ENCODE measurements at places on chromosomes 5 and 9.

DNA sequence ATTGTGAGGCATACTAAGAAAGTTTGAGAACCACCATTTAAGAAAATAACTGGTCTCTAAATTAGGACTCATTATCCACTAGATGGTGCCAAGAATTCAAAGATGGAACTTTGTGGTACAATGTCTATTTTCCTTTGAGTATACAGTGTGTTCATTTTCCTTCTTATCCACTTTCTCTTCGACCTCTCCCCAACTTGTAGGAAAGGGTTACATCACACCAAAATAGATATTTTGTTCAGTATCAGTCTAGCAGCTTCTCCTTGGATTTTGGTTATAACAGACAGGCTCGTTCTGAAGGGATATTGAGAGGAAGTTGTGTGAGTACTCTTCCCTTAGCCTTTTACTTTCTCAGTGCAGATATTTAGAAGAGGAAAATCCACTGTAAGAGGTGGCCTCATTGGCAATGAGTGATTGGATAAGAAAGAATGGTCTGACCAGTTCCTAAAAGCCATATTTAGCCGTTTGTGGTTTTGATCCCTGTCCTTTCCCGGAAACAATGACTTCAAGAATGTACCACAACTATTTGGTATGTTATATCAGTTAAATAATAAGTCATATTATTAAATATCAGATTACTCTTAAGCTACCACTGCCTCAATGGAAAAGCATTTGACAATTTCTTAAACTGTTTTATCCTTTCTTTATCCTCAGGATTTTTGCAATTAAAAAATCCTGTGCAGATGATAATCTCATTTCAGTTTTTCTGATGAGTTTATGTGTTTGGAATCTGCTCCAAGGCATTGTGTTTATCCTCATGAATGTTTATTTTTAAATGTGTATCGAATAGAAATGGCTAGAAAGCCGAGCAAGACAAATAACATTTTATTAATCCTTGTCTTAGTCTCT lies 69.0 kb upstream of the GRAMD2B start:
- DNase-seq: no peak

GRCh38 chr5:173625673-173626504 lies 9.4 kb upstream of the BOD1 start:
- DNase-seq: no peak

- DNase-seq: no peak
Observed at GRCh38 chr9:35687306-35687705, 2.4 kb downstream of the TPM2 start.

GRCh38 chr9:16368237-16369087 lies 502.0 kb downstream of the BNC2 start:
- no peak for DNase-seq

- no peak for DNase-seq
Observed at GRCh38 chr9:107274096-107274495, 9.0 kb upstream of the RAD23B start.

DNA sequence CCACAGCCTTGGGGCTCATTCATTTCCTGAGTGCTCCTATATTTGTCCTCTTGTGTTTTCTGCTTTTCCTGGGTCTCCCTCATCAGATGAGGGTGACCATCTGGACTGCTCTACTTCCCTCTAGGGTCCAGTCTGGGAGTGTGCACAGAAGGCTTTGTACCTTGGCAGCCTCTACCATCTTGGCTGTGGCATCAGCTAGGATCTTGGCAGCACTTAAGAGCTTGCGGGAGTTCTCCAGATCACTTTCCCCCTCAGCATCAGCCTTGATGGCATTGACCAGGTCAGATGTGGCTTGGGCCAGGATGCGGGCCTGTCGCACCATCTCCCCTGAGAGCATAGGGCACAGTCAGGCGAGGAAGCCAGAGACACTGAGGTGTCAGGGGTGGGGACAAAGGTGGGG lies 15.8 kb downstream of the TLN1 start:
- DNase-seq: no peak

DNA sequence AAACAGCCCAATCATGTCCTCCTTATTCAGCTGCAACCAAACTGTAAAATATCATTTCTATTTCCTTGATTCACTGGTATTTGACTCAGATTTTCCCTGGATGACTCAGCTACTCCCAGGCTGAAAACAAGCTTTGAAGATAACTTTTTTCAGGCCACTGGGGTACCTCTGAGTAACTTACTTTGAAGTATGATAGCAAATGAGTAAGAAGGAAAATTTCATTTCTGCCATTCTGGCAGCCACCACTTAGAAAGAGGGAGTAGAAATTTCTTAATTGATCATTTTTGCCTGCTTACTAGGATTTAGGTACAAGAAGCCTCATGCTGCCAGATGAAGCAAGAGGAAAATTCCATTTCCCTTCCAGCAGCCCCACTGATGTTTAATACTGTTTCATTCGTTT lies 247.4 kb downstream of the PRELID2 start:
- no peak for DNase-seq

GRCh38 chr9:97895695-97896332 lies 26.5 kb downstream of the TRMO start:
- no peak for DNase-seq

- DNase-seq: no peak
Observed at GRCh38 chr5:111301264-111301663, 77.1 kb downstream of the CAMK4 start.

DNA sequence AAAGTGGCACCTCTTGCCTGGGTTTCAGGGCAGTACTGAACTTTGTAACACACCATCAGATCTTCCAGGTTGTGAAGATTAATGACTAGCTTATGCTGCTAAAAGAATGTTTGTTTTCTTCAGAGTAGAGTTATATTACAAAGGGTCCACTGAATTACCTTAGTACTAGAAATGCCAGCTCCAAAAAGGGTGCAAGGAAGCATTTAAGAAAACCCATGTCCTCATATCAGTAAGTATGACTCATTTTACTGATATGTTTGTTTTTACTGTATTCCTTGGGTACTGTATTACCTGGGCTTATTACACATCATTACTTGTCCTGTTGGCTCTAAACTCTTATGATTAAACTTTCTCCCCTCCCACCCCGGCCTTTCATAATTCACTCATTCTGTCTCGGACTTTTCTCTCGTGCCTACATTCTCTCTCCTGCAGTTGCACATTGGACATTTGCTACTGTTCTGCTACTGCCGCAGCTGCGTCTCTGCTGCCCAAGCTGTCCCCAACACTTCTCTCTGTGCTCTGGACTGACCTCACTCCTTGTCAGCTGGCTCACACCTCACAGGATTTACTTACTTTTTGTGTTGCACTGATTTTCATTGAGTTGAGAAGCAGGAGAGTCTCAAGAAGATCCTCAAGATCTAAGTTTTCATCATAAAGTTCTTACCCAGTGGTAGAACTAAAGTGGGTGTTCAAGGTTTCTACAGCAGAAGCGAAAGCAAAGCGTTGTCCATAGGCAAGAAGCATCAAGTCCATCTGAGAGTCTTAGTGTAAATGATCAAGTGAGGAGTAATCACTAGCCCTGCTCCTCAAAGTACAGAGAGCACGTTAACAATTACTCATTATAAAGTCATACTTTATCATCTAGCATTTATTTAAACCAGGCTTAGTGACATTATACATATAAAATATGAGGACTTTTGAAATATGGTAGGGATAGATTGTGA lies 53.2 kb upstream of the C9orf72 start:
- DNase-seq: no peak

- no peak for DNase-seq
Observed at GRCh38 chr5:68689010-68689409, 404.8 kb upstream of the SLC30A5 start.

DNA sequence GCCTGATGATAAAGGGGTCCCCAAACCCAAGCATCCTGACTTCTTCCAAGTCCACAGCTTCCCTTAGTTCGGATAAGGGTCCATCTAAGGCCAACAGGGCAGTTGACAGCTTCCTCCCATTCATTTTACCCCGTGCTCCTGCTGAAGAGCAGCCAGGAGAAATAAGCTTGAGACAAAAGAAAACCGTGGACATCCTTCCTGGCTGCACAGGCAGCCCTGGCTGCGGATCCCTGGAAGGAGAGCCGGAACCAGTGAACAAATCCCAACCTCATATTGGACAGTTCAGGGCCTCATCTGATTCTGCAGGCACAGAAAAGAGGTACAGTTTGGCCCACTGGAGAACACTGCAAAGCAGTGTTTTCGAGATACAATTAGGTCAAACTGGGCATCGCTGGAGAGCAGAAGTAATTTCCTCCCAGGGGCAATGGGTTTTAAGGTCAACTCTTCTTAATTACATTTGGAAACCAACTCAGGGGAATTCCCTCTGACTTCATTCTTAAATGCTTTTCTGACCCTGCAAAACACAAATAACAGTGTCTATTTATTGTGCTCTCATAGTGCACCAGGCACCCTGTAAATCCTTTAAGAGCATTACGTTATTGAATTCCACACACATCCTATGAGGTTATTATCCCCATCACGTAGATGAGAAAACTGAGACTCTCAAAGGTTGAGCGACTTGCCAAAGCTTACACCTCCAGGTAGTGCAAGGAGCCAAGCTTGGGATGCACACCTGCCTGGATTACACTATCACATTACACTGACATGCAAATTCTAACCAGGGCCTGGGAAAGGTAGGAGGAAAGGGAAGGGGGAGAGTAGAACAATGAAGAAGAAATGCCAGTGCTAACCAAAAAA lies 21.2 kb downstream of the ADAM19 start:
- DNase-seq: no peak

DNA sequence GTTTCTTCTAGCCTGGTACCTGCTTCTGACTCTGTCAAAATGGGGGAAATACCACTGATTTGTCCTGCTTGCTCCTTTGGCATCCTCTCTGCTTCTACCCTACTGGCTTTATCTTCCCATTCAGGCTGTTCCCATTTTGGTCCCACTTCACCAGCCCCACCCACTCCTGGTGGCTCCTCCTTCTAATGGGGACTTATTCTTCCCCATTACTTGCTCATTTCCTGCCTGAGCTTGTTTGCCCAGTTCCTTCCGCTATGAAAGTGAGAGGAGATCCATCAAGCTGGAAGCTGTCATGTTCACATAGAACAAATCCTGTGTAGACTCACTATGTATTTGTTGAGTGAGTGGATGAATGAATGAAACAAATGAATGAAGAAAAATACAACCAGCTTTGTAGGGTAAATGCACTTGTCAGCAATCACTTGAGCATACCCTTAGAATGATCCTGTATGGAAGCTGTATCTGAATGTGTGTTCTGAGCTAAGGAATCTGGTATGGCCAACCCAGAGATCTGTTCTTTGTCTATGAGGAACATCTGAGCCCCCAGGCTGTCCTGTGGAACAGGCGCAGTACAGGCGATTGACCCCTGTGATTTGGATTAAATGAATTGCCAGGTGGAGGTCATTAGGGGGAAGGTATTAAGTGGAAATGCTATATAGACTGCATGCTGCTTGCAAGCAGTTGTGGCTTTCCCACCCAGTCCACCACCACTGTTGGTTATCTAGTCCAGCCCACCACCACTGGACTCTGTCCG lies 89.5 kb downstream of the APBA1 start:
- DNase-seq: no peak

DNA sequence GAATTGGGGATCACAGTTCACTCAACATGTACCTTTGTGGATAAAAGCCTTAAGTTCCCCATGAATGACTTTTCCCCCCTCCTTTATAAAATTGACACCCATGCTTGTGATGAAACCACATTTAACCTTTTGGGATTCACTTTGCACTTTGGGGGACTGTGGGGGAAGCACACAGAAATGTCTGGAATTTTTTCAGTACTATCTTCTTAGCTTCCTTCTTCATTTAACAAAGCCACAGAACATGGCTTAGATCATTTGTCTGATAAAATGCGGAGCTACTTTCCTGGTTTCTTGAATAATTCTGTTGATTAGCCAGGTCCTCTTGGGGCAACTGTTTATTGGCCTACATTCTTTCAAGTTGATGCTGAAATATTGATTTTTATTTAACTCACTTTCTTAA lies 29.9 kb downstream of the TNFSF15 start:
- no peak for DNase-seq

DNA sequence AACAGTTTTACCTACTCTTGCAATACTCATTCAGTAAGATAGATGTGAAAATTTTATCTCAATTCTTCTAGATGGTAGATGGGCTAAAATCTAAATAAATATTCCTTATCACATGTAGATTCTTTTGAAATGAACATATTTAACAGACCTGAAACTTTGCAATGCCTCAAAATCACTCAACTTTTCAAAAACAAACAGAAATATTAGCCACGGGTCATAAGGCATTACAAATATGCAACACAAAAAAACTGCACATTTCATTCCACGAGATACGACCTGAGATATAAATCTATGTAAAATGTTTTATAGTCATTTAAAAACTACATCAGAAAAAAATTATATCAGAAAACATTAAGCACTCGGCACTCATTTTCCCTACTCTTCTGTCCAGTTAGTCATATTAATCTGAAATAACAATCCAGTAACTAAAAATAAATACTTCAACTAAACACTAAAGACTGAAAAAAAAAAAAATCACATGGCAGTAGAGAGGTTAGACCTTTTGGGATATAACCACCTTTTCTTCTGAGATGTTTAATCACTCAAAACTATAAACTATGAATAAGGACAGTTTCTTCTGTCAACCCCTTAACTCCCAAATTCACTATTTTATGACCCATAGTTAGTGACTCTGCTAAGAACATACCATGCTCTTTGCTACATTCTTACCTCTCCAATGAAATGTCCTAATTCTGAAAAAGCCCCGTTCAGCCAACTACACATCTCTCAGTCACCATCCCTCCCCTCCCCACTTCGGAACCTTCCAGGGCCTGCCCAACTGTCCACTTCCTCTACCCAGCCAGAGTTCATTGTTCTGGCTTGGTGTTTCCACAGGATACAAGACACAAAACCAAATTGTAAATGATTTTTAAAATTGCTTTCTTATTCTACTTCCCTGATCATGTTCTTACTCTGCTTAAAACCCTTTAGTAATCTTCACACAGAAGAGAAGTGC lies 6.4 kb downstream of the HOMER1 start:
- DNase-seq: no peak

DNA sequence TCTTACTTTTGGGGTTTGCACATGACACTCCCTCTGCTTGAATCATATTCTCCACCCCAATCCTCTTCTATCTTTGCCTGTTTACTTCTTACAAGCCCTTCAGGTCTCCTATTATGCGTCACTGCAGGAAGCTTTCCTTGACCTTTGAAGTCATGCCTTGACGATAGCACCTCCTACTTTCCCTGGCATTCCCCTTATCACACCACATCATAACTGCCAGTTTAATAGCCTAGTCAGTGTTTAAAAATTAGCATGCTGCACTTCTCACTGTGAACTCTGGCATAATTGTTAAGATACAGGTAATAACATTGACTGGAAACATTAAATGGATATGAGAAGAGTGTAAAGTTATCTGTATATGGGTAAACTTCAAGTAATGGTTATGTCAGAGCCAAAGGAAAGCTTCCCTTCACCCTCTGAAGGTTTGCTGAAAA lies 37.1 kb upstream of the CEP120 start:
- DNase-seq: no peak

DNA sequence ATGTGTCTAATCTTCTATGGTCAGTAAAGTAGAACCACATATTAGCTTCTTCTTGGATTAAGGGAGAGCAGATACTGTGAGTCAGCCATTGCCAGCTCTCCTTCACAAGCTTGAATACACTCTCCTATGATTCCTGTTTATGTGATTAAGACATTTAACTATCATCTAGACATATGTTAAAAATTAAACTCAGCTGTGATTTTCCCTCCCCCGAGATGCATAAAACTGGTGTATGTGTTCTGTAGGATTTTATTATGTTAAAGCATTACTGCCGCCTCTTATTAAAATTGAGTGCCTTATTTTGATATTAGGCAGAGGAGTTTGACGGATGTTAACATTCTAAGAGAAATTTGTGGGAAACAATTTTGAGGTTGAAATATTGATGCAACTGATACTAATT lies 114.6 kb downstream of the ACTBL2 start:
- DNase-seq: no peak

Measured in stimulated activated CD4-positive, alpha-beta T cell treated with anti-CD3 and anti-CD28 coated beads, Interleukin-1b, Interleukin-23, amount 100 ng/mL, for 1 hour (primary cell).